ENCODE measurements at places on chromosomes 7 and 10. TPM values are rescaled to one million over a fixed set of nuclear protein-coding genes. Genes with fewer than 3 reads are reported as not detected.

The FAM13C gene
- 8.3 TPM for total RNA-seq

The CRYGN gene
- total RNA-seq = not detected

The PON3 gene
- total RNA-seq = 0.19 TPM

The PON1 gene
- total RNA-seq = not detected

Measured in vein endothelial cell (primary cell).